ENCODE measurements at places on chromosomes 1 and 21.

- DNase-seq, result no peak
These were observed 1.9 kb downstream of the PRDM16 start for GRCh38 chr1:3070644-3071564.

GRCh38 chr1:217009376-217009775, 286.1 kb upstream of the ESRRG start:
- no peak for DNase-seq

DNA sequence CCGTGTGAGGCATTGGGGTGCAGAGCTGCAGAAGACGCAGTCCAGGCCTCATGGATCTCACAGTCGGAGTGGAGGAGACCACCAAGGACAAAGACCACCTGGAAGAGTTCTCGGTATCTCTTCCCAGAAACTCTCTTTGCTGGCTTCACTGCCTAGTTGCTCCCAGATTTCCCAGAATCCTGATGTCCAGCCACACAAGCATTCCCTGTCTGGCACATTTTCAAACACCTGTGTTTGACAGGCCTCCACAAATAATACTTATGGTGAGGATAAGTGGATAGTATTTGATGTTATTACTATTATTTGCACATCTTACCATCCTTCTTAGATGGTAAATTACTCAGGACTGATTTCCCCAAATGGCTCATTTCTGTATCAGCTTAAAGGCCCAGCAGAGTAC, 27.7 kb upstream of the KANK4 start:
- no peak for DNase-seq

DNA sequence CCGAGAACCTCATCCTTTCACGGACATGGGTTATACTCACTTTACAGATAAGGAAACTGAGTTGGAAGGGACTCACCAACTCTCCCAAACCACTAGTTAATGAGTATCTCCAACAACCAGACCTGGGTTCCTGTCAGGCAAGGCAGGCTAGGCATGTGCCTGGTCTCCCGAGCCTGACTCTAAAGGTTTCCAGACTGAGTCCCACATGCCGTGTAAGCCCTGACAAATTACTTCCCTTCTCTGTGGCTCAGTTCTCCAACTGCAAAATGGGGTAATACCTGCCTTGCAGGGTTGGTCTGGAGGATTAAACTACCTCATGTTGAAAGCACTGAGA, 34.3 kb downstream of the SSBP3 start:
- DNase-seq, result no peak

DNA sequence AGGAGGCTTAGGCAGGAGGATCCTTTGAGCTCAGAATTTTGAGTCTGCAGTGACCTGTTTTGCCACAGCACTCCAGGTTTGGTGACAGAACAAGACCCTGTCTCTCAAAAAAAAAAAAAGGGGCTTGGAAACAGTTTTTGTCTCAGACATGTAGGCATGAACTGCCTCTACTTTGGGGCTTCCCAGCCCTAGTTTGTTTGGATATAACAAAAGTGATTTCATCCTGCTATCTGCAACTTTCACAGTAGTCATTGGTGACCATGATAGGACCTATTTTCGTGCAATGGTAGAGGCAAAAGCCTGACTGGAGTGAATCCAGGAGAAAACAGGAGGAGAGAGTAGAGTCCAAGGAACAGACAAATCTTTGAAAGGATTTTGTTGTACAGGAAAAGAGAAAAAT, 20.3 kb upstream of the EVI5 start:
- DNase-seq, result no peak

DNA sequence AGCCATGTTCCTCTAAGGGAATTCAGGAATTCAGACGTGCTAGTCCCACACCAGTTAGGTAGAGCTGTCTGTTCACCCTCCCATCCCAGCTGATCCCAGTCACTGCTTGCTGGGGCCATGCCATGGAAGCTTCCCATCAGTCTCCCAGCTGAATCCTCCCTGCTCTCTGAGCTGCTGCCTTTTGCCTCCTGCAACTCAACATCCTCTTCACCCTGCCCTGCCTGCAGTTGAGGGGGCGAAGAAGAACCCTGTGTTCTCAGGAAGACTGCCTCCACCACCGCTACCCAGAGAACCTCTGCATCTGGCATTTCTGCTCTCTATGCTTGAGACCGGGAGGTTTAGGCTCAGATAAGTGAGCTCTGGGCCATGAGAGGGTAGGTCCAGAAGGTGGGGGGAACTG, 16.2 kb downstream of the CDCA8 start:
- no peak for DNase-seq

- no peak for DNase-seq
These were observed 8.8 kb downstream of the TNR start for GRCh38 chr1:175734642-175735041.

All from BE2C (cell line).